ENCODE measurements at places on chromosomes 5 and 9.

DNA sequence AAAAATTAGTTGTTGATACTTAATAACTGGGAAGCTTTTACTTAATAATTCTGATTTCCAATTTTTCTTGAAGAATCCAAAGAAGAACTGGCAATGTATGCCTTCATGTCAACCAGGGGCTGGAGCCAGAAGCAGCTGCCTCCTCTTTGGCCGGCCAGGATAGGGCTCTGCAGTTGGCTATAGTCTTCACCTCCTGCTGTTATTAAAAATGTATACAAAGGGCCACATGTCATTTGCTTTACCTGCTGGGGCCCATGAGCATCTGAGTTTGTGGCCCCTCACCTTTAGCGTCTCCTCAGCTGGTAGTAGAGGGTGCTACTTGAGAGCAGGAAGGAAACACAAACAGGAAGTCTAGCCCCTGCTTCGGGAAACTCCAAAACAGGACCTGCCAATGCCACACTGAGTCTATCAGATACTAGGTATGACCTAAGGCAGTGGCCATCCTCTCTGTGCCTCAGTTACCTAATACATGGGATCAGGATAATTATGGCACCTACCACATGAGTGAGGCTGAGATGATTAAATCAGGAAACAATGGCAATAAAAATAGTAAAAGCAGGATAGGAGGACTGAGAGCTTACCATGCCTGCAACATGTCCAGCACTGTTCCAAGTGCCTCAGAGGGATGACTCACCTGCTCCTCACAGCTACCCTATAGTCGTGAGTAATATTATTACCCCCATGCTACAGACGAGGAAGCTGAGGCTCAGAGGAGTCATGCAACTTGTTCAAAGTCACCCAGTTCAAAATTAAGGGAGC is 21.3 kb downstream of the CCDC69 start:
- DNase-seq = no peak

- peak; percentile 27 for DNase-seq
Observed at GRCh38 chr5:52825826-52826225, 38.1 kb downstream of the ITGA1 start.

- DNase-seq = peak; percentile 93
Observed at GRCh38 chr5:172150514-172151425, 37.3 kb downstream of the STK10 start.

GRCh38 chr5:154881986-154882385 is 23.6 kb downstream of the CNOT8 start:
- no peak for DNase-seq

- no peak for DNase-seq
Observed at GRCh38 chr5:4065472-4066320, 470.1 kb downstream of the IRX1 start.

- peak; percentile 63 for DNase-seq
Observed at GRCh38 chr5:146340260-146341081, 1.8 kb downstream of the POU4F3 start.

DNA sequence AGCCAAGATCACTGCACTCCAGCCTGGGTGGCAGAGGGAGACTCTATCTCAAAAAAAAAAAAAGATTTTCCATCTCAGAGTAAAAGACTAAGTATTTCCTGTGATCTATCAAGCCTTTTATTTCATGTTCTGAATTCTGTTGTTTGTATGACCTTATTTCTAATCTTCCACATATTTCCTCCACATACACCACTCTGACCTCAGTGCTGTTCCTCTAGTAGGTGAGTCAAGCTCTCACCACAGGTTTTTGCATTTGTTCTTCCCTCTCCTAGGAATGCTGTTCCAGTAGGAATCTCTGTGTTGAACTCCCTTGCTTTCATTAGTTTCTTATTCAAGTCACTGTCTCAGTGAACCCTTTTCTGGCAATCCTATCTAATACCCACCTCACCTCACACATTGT is 68.1 kb downstream of the INVS start:
- no peak for DNase-seq

DNA sequence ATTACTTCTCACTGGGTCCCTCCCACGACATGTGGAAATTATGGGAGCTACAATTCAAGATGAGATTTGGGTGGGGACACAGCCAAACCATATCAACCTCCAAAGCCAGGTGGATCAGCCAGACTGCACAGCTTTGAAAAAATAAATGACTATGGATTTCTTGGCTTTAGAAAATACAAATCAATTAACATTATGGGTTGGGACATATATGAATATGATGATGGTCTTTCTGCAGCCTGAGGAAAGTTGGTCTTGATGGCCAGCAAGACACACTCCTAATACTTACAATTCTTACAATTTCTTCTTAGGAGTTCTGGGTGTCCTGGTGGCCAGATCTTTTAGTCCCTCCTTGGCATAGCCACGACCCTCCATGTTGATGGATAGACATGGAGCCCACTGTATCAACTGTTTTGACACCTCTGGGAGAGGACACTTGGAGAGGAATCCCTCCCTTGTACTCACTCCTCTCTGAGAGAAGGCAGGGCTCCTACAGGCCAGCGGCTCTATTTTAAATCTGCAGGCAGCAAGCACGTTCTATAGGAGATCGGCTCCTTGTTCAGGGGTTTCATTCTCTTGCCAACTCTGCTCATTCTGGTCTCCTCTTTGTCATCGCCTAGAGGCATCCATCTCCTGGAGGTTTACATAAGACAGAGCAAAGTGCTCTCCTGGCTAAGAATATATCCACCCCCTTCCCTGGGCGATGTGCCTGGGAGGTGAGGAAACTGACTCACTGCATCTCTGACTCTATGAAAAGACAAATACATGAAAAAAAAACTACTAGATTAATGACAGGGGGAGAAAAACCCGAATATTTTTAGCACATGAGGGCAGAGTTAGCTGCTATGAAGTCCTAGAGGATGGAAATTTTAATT is 145.9 kb downstream of the CARTPT start:
- no peak for DNase-seq

GRCh38 chr5:136016945-136017530 is 11.8 kb upstream of the TGFBI start:
- no peak for DNase-seq

DNA sequence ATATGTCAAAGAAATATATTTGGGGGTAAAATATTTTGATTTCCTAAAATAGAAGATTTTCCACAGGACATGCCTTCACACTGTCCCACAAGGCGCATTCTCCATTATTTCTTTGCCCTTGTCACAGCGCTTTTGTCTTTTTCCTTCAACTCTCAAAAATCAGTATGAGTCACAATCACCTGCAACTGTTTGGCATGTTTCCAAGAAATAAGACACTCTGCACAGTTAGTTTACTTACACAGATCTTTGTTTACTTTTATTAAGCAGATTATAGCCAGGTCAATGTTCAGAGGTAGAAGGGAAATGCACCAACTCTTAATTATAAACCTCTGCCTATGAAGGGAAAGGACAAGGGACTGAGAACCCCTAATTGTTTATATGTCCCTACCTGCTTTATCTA is 9.5 kb downstream of the CEMIP2 start:
- DNase-seq = no peak

- no peak for DNase-seq
Observed at GRCh38 chr5:166625210-166625865, 1666.1 kb upstream of the WWC1 start.

GRCh38 chr9:4666042-4666699 is at the start of gene SPATA6L:
Gene SPATA6L (minus strand): TSS chr9:4666480. CDS start chr9:4666250, 230 bp downstream.
- DNase-seq = peak; percentile 50

GRCh38 chr5:83900306-83900705 is 179.7 kb upstream of the HAPLN1 start:
- DNase-seq = no peak

GRCh38 chr5:174606646-174607045 is 117.7 kb upstream of the MSX2 start:
- no peak for DNase-seq

DNA sequence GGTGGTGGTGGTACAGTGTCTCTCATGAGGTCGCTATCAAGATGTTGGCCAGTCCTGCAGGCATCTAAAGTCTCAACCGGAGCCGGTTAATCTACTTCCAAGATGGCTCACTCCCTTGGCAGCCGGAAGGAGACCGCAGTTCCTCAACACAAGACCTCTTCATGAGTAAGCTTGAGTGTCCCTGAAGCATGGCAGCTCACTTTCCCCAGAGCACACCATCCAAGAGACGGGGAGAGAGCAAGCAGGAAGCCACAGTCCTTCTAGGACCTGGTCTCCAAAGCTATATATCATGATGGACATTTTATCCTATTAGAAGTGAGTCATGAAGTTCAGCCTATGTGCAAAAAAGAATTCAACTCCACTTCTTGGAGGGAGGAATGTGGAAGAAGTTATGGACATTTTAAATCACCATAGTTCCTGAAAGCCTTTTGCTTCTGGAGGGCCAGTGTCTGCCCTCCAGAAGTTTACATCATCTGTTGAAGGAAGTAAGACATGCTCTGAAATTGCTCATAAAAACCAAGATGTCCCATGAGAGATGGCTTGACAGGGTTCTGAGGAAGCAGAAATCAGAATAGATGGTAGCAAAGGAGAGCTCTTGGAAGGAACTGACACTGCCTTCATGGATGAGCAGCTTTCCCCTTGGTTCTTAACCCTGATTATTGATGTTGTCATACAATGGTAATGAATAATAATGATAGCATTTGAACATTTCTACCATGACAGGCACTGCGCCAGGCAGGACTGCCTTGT is 21.3 kb downstream of the GALNT10 start:
- no peak for DNase-seq

DNA sequence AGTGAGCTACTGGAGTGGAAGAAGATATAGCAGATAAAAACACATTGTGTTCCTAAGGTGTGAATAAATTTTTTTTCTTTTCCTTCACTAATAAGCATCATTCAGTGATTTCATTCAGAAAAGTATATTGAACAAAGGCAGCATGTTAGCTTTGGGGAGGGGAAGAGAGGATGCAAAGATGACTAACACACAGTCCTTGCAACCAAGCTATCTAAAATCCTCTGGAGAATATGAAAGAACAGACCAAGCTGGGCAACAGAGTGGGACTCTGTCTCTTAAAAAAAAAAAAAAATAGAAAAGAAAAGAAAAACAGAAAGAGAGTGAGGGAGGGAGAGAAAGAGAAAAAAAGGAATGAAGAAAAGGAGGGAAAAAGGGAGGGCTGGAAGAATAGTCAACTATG is 22.3 kb upstream of the OMD start:
- no peak for DNase-seq

DNA sequence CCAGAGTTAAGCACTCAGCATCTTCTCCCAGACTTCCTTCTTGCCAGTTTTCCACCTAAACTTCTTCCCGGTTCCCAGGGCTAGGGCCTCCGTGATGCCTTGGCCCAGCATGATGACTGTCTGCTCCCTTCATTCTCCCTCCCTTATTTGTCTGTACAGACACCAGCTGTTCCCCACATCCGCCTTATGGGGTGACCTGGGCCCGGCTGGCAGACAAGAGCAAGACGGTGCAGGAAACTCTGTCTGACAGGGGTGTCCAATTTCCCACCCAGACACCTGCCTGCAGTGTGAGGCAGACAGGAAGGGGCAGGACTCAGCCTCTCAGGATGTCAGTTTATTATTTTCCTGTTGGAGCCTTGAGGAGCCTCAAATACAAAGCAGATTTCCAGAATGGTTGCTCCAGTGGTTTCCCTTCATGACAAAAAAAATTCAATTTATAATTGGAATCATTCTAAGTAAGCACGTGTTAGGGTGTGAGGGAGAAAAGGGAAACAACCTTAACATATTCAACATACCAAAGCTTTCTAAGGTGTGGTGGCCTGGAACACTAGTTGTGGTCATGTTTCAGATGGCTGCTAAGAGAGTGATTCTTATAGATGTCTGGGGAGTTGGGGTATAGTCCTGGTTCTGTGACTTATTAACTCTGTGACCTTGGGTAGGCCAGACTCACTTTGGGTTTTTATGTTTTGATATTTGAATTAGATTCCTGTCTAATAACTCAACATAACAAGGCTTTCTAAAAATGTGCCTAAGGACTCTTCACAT is 234.5 kb downstream of the PAPPA start:
- no peak for DNase-seq

DNA sequence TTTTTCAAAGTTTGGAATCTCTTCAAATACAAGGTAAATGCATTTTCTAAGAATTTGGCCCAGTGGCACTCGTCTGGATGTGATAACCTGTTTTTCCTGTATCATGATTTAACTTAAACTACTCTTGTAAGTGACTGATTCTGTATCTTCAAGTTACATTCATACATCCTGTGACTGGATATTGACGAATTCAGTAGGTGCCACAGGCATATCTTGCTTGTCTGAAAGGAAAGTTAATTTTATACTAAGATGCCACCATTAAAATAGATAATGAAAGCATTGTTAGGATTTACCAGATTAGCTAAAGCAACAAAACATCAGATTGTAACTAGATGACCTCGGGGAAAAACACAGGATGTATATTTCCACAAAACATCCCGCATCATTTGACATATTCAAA is 175.3 kb upstream of the ZNF608 start:
- no peak for DNase-seq

DNA sequence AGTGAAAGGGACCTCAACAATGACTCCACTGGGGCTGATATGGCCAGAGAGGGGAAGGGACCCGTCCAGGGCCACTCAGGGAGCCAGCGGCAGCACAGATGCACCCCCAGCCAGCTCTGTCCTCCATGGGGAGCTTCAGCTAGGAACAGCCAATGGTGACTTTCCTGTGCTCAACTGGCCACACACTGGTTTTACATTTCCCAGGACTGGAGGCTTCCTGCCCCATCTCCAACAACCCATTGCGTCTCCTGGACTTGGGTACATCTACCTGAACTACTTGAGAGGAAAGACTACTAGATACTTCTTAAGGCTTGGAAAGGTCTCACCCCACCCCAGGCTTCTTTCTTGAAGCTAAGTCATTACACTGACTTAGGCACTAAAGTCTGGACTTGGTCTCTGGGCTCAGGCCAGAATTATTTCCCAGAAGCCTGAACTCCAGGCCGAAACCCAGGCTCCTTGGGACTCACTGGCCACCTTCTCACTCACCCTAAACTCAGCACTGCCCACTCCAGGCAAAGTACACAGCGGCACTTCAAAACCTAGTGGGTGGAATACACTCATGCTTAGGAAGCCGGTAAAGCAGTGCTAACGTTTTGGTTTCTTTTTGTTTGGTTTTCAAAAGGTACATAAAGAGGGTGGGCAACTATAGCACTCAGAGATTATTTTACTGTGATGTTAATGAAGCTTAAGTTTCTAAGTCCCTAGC is 1.5 kb downstream of the IGFBPL1 start:
- no peak for DNase-seq

DNA sequence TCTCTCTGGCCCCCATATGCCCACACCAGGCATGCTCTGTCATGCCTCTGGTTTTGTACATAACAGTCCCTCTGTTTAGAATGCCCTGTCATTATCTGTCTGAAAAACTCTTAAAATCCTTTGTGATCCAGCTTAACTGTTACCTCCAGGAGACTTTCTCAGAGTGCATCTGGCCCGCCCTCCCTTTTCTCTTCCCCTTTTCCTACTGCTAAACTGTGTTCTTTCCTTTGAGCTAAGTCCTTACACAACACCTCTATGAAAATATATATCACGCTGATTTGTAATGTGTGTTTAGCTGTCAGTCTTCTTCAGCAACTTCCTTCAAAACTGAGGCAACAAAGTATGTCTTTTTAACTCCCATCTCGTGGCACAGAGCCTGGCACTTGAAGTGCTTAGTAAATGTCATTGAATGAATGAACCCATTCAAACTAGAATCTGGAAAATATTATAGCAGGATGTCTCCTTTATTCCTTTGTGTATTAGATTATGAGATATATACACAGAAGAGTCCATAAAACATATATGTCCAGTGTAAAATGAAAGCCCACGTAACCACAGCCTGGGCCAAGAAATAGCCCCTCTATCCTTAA is 166.2 kb upstream of the KLF9 start:
- peak; percentile 71 for DNase-seq

GRCh38 chr5:3127423-3127911 is 376.0 kb upstream of the IRX2 start:
- no peak for DNase-seq

Measured in KBM-7 (cell line).